ENCODE measurements at places on chromosomes 6 and 20.

- no peak for DNase-seq
Measured at GRCh38 chr6:127481111-127481510, 21.9 kb upstream of the KIAA0408 start.

DNA sequence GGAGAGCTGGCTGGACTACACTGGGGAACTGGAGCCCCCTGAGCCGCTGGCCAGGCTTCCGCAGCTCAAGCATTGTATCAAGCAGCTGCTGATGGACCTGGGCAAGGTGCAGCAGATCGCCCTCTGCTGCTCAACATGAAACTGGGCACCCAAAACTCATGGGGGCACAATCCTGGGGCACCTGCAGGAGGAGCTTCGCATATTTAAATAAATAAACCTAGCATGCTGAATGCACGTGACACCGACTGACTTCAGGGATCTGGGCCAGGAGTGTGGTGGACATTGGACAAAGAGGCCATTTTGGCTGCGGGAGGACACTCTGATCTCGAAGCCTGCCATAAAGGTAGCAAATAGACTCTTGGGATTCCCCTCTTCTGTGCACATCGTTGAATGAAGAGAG lies 6.8 kb downstream of the SCAND1 start:
- no peak for DNase-seq

DNA sequence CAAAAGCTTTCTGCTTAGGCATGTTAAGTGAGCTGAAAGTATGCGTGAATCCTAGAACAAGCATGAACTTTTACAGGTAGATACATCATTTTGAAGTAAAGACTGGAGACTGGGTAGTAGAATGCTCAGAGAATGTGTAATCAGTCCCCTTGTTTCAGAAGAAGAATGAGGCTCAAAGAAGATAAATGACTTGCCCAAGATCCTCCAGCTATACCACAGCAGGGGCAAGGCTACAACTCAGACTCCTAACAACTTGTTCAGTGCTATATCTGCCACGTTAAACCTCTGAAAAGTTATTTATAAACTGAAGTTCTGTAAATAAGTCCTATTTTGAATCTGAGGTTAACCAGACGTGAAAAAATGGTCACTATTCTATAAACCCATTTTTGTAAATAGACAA lies 2.9 kb downstream of the RIPOR2 start:
- DNase-seq: no peak

DNA sequence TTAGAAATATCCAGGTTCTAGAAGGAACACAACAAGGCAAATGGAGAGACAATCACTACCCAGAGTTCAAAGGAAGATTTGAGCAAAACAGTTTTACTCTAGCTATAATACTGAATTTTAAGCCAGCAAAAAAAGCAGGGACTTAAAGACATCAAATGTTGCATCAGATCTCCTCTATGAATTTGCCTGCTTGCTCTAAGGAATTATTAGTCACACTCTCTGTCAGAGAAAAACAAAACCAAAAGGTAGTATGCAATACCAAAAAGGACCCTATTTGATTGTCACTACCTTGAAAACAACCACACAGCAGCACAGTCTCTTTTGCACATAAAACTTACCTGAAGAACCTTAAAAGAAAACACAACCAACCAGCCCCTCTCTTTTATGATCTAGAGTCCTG lies 46.3 kb downstream of the BTBD9 start:
- no peak for DNase-seq

DNA sequence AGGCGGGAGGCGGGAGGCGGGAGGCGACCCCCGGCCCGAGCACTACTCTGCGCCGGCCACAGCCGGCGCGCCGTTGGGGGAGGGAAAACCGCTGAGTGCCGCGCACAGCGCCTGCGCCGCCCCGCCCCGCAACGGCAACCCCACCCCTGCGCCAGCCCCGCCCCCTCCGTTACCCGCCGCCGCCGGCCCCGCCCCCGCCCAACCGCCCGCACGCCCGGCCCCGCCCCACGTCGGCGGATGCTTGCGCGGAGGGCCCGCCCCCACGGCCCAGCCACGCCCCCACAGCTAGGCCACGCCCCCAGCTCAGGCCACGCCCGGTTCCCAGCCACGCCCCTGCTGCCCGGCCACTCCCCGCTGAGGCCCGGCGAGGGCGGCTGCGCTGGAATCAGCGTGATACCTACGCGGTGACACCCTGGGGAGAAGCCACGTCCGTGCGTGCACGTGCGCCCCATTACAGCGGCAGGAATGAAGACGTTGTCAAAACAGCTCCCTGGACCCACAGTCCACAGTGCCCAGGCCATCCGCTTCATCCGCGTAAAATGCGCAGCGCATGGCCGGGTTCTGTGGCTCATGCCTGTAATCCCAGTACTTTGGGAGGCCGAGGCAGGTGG lies at the start of gene TCFL5:
Gene TCFL5 (minus strand): TSS at position 97 of the 611 bp plus-strand sequence. CDS start 152 bp downstream, outside the sequence.
- peak; percentile 92 for DNase-seq

DNA sequence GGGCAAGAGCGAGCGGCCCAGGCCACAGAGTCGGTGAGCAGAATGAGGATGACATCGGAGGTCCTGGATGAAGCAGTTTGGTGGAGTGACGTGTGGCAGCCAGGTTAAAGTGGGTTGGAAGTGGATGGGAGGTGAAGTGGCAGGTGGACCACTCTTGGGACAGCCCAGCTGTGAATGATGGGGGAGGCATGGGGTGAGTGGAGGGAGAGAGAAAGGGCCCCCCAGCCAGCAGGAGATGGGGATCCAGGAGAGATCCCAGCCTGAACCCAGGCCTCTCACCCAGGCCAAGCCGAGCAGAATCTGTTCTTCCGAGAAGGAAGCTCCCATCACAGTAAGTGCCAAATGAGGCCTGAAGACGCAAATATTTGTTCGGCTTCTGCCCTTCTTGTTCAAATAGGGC lies 27.0 kb upstream of the SLC32A1 start:
- no peak for DNase-seq

GRCh38 chr6:113696960-113697359 lies 160.2 kb upstream of the MARCKS start:
- DNase-seq: no peak

DNA sequence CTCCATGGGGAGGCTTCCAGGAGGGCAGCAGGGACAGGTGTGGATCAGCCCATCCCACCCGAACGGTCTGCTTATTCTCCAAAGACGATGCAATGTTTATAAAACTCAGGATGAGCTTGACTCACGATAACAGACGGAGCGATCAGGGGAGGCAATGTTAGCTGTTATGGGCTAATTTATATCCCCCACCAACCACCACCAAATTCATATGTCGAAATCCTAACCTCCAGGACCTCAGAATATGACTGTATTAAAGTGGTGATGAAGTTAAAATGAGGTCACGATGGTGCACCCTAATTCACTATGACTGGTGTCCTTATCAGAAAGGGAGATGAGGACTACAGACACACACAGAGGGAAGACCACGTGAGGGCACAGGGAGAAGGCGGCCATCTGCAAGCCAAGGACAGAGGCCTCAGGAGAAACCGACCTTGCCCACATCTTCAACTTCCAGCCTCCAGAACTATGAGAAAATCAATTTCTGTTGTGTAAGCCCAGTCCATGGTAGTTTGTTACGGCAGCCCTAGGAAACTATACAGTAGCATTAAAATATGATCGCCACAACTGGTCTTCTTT lies 7.0 kb downstream of the ADTRP start:
- no peak for DNase-seq

DNA sequence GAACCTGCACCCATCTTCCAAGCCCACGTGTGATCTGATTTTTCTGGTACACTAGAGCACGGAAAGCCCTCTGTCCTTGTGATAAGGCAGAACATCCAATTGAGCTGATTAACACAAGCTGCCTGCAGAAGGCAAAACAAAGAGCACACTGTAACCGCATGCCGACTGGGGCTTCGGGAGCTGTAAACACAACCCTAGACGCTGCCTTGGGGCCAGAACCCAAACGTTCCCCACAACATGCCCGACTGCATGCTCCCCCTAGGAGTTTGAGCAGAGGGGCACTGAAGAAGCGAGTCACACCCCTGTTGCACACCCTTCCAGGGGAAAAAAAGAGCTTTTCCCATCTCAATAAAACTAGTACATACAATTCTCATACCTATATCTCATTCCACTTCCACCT lies 470.7 kb downstream of the HTR1B start:
- no peak for DNase-seq

GRCh38 chr20:46939031-46939965 lies 44.7 kb downstream of the EYA2 start:
- DNase-seq: no peak

- no peak for DNase-seq
Measured at GRCh38 chr20:31608251-31608945, 3.3 kb downstream of the ID1 start.

- DNase-seq: no peak
Measured at GRCh38 chr6:31464252-31465184, 33.4 kb upstream of the MICB start.

GRCh38 chr6:152993431-152993830 lies 9.1 kb downstream of the MTRF1L start:
- DNase-seq: no peak

- no peak for DNase-seq
Measured at GRCh38 chr6:84657486-84657885, 106.9 kb downstream of the TBX18 start.

DNA sequence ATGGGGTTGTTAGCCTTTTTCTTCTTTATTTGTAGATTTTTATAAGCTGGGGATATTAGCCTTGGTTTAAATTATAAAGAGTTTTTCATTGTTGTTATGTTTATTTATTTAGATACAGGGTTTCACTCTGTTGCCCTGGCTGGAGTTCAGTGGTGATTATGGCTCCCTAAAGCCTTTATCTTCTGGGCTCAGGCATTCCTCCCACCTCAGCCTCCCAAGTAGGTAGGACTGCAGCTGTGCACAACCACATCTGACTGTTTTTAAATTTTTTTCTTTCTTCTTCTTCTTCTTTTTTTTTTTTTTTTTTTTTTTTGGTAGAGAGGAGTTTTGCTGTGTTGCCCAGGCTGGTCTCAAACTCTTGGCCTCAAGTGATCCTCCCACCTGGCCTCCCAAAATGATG lies 80.9 kb downstream of the UBE3D start:
- DNase-seq: no peak

- no peak for DNase-seq
Measured at GRCh38 chr6:17601386-17601703, 1.2 kb downstream of the FAM8A1 start.

DNA sequence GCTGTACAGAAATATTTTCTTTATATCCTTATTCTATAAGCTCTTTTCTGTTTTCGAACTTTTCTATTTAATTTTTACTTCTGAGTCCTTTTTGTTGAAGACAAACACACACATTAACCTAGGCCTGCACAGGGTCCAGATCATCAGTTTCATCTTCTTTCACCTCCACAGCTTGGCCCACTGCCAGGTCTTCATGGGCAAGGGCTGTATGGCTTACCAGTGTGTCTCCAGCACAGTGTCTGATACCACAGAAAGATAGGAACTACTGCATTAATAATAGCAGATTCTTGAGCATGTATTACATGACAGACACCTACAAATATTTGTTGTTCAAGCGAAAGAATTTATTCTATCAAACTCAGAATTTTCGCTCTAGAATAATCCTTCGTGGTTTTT lies 24.4 kb downstream of the QKI start:
- no peak for DNase-seq

- no peak for DNase-seq
Measured at GRCh38 chr20:51902933-51903332, 100.6 kb upstream of the SALL4 start.

- DNase-seq: no peak
Measured at GRCh38 chr20:62717933-62718332, 9.3 kb downstream of the NTSR1 start.

DNA sequence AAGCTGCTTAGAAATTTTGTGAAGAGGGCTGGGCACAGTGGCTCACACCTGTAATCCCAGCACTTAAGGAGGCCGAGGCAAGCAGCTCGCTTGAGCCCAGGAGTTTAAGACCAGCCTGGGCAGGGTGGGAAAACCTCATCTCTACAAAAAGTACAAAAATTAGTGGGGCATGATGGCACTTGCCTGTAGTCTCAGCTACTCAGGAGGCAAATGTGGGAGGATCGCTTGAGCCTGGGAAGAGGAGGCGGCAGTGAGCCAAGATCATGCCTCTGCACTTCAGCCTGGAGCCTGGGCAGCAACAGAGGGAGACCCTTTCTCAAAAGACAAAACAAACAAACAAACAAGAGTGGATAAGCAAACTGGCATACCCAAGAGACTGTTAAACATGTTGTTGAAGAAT lies 308.3 kb upstream of the ADGRB3 start:
- DNase-seq: no peak

- DNase-seq: no peak
Measured at GRCh38 chr20:17560344-17561074, 9.4 kb upstream of the DSTN start.

DNA sequence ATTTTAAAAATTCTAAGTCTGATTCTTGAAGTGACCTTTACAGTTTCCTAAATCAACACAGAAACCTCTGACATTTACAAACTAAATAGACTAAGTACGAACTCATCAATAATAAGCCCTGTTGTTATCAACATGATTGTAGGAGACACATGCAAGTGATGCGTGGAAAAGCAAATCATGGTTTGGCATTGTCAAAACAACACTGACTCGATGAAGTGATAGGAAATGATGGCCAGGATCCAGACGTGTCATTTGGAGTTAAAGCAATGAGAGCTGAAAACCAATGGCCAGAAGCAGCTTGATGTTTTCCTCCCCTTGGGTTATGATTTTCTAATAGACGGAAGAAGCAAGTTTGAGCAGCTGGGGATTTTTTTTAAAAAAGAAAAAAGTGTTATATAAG lies 117.4 kb upstream of the FAM184A start:
- no peak for DNase-seq

DNA sequence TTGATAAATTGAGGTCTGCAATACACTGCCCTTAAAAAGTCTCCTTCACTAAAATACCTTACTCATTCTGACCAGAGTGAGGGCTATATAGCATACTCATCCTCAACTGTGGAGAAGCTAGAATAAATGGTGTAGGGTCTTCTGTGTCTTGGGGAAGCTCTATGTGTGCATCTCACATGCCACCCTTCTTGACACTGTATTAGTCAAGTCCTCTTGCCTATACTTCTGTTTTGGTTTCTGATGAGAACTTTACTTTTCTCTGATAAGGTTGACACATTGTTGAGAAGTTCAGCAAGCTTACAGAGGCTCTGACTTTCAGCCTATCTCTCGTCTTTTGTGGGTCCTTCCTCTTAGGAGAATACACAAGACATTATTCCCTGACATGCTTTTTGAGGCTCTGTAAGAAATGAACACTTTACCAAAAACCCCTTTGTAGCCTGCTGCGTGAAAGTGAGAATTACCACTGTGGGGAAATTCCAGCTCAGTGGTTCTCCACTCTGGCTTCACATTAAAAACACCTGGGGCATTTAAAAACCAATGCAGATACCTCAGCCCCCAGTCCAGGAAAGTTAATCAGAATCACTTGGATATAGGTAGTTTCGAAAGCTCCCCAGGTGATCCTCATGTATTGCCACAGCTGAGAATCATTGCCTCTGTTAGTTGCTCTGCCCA lies 372.1 kb upstream of the HS3ST5 start:
- no peak for DNase-seq

DNA sequence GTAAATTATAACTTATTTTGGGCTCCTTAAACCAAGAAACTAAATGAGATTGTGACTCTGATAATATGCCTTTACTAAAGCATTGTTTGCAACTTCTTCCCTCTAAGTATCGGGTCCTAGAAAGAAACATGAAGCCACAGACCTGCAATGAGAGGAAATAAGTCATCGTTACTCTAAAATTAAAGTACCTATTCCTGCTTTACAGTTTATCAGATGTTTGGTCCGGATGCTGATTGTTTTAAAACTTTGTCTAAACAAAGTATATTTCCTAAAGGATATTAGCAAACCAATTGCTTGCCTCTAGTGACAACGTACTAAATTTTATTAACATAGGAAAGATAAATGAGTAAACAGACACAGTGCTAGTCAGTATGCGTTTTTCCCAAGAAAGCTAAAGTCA lies 216.8 kb downstream of the GJA1 start:
- no peak for DNase-seq

All from stimulated activated CD4-positive, alpha-beta T cell treated with anti-CD3 and anti-CD28 coated beads, Interleukin-2, amount 100 ng/mL, for 48 hours (primary cell).